ENCODE measurements at places on chromosomes 3 and 15. TPM values are rescaled to one million over a fixed set of nuclear protein-coding genes. Genes with fewer than 3 reads are reported as not detected.
A peak's percentile ranks its signal among the peaks of the same experiment; 100 is the strongest.

- no peak for DNase-seq
These were observed 95.7 kb upstream of the IGSF10 start for GRCh38 chr3:151556596-151556995.

GRCh38 chr15:83106994-83107840 lies at the start of gene TM6SF1:
Gene TM6SF1 (plus strand): TSS chr15:83107645. CDS start chr15:83107681, 36 bp downstream.
- DNase-seq = no peak

TUBGCP5 gene
- total RNA-seq = 20.0 TPM

SLC12A1 gene
- total RNA-seq = not detected

SH3GL3 gene
- total RNA-seq = not detected

RFTN1 gene
- 126 TPM for total RNA-seq

GRCh38 chr3:107781253-107781652 lies 258.5 kb downstream of the BBX start:
- no peak for DNase-seq

- no peak for DNase-seq
These were observed 102.5 kb downstream of the EPHB1 start for GRCh38 chr3:134897391-134898141.

DNA sequence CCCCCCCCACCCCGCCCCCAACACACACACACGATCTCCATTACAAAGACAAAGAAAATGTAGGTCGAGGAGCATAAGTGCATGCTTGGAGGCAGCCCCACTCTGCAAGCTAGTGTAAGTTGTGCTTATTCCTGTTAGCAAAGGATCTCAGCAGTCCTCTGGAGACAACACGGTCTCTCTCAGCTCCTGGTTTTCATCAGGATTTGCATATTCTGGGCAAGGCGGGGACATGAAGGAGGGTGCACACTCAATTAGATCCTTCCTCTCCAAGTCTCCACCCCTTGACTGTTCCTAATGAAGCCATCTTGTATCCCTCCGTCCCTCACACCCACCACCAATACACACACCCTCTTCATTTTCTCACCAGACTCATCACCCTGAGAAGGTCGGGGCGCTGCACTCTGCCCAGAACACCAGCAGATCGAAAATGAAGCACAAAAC lies 63.8 kb downstream of the MRPL46 start:
- no peak for DNase-seq

ARHGAP11A gene
- total RNA-seq = 88.4 TPM

CX3CR1 gene
- total RNA-seq = 1.1 TPM

- no peak for DNase-seq
These were observed 942.4 kb downstream of the FHIT start for GRCh38 chr3:60308808-60309207.

GRCh38 chr3:84109911-84110310 lies 848.9 kb upstream of the CADM2 start:
- no peak for DNase-seq

IQCF5 gene
- total RNA-seq = not detected

GRCh38 chr3:34859746-34860145 lies 779.6 kb upstream of the ARPP21 start:
- no peak for DNase-seq

SPESP1 gene
- 0.86 TPM for total RNA-seq

FSTL1 gene
- 0.09 TPM for total RNA-seq

DNA sequence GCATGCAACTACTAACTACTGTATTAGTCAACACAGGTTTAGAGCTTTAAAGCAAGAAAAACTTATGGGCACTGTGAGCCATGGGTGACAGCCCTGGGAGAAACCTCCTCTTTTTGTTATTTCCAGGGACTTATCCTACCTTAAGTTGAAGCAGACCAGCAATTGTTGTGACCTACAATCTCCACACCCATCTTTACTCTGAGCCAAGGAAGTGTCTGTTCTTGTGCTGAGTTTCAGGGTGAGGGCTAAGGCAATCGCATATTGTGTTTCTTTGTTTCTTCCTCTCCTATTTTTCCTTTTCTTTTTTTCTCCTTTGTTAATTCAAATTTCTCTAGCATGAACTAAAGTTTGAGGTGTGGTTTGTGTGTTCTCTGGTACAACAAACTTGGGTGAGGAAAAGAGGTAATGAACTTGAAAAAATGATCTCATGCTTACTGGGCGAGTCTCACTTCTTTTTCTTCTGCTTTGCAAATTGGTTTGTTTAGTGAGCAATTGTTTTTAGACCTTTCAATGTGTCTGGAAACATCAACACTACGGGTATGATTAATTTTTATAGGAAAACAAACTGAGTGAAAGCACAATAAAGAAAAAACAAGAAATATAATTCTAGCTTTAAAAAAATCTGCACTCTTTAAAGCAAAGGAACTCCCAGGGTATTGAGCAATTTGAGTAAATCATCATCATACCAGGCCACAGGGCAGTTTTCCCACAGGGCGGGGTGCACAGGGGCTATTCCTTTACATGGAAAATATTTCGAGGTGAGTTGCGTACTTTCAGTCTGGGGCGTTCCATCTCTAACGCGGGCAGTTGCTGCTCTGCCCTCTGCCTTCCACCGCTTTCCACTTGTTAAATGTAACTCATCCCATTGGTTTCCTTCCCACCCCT lies 2.7 kb downstream of the UPK1B start:
- no peak for DNase-seq

DNA sequence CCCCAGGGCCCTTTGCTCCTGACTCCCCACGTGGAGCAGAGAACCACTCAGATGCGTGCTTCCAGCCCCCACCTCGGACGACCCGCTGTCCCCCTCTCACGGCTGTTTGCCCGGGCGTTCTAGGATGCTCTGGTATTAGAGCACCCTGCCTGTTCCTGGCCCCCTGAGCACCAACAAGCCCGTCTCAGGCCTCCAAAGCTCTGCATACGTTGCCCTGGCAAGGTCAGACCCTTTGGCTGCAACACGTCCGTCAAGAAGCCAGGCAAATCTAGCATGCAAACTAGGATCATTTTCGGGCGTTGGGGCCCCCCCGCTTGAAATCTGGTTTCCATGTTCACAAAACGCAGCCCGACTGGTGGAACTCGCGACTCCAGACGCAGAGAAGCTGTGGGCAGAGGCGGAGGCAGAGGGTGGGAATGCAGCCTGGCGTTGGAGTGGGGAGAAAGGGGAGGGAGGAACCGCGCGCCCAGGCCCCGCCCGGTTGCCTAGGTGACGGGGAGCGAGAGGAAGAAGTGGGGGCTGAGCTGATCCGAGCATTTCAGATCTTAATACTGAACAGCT lies 86.2 kb upstream of the PIAS1 start:
- DNase-seq = no peak

PAQR9 gene
- total RNA-seq = not detected

GRCh38 chr15:85542895-85543331 lies 162.5 kb downstream of the AKAP13 start:
- no peak for DNase-seq

GRCh38 chr15:58919232-58919631 lies 14.2 kb downstream of the SLTM start:
- no peak for DNase-seq

- DNase-seq = no peak
These were observed 83.9 kb downstream of the PPARG start for GRCh38 chr3:12372741-12373280.

GRCh38 chr15:64558460-64559179 lies 98.2 kb downstream of the ZNF609 start:
- no peak for DNase-seq

DNA sequence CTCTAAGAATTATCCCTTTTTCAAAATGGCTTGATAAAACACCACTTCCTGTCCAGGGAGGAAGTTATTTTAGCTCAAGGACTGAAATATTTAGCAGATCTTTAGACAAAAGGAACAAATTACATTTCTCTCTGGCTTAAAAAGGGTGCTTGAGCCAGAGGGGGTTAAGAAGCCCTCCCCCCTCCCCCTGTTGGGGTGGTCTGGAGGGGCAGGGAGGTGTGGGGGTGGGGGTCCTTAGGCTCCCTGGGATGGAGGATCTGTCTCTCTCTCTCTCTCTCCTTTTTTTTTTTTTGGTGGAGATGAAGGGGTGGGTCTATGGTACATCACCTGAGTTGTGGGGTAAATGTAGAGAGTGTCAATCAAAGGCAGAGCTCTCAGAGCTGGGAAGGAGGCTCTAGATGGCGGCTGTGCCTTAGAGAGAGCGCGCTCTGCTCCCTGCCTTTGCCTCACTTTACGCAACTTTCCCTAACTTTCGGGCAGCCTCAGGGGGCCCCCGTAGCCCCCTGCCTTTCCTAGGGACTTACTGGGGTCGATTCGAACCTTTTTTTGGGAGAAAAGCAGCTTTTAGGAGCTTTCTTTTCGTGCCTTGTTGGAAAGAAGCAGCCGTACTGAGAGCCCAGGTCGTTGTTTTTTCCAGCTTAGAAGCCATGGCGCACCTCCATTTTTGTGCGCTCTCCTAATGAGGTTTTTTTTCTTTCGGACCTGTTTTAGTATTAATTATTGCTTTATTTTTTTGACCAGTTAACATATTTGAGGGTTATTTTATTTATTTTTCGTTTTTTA lies at the start of gene CHD2:
TSS of gene CHD2 (plus strand) at position 377 of the 783 bp plus-strand sequence. CDS start 914 bp downstream, outside the sequence.
- peak; percentile 65 for DNase-seq

- peak; percentile 61 for DNase-seq
These were observed 19.0 kb upstream of the MCF2L2 start for GRCh38 chr3:183447206-183448001.

BHLHE40 gene
- total RNA-seq = 180 TPM

DNA sequence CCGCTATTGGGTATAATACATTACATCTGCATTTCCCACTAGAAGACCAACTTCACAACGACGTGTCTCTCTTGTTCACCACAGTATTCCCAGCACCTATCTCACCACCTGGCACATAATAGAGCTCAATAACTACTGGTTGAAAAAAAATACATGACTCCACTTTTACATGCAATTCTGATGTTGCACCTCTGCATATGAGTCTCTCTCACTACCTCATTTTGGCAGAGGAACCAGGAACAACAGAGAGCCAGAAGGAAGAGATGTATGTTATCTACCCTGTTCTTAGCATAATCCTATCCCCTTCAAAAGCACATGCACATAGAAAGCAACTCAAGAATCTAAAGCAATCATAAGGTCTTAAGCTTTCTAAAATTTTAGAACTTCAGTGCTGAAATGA lies 61.6 kb downstream of the SHQ1 start:
- no peak for DNase-seq

DNA sequence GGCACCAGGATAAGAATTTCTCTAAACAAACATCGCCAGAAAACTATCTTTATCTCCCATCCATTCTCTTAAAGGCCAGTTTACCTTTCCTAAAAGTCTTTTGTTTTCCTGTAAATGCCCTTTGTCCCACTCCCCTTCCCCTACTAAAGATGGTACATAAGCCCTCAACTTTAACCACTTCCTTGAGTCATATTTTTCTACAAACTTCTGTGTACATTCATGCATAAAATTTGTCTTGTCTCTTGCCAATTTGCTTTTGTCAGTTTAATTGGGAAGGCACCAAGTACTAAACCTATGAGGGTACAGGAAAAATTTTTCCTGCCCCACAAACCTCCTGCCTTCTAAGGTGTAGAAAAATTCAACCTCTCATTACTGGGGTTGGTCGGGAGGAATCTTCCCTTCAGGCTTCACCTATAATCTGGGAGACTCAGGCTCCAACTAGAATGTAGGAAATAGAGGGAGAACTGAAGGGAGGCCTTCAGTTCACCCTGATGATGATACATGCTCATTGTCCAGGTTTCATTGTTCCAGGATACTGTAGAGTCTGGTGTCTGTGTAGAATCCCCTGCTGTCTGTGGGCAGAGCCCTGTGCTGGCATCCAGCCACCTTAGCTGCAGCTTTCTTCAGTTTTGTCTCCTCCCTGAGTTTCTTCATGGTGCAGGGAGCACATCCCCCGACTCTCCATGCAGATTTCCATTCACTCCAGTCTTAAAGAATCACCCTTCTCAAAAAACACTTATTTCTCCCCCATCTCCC lies 53.2 kb downstream of the CD200R1L start:
- DNase-seq = no peak

ROPN1 gene
- total RNA-seq = not detected

DNA sequence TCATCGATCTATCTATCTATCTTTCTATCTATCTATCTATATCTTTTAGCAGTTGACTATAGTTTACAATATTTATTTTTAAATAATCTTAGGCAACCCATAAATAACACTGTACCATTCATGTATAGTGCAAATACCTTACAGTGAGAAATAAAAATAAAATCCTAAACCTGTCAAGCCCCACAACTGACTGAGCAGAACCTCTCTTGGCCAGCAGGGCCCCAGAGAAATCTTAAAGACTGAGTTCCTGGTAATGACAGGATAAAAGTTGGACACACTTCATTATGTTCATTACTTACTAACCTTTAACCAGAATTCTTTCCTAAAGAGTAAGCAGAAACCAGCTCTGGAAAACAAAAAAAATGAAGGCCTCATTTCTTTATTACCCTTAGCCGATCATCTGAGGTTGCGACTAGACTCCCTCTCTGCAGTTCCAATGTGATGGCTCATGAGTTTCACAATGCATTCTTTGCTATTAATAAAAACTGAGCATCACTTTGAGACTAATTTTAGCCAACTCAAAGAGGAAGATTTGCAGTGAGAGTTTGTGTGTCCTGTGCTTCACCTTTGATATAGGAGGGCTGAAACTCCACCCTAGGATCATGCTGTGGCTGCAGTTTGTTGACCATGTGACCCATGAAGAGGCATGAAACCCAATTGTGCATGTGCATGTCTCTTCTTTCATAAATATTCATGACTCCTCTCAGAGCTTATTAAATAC lies 1072.0 kb downstream of the NSUN3 start:
- no peak for DNase-seq

DNA sequence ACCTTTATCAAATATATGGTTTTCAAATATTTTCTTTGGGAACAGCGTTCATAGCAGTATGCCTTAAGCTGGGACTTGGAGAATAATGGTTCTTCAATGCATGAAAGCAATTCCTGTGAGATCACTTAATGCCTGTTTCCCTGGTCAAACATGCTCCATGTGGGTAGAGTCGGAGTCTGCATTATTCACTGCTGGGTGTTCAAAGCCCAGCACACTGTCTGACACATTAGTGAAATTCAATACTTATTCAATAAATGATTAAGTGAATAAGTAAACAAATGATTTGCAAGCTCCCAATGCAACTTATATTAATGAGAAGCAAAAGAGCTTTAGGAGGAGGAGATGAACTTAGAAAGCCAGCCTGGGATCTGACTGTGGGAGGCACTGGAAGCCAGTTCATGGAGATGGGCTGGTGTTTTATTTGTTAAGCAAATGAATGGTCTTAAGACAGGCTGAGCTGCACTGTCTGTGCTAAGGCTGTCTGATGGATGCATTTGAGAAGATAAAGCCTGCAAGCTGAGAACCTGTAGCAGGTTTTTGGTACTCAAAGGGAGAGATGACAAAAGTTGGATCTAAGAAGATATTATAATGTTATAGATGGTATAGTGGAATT lies 490.8 kb downstream of the MCTP2 start:
- no peak for DNase-seq

GRCh38 chr3:11154953-11155325 lies 646 bp downstream of the HRH1 start:
- no peak for DNase-seq

- no peak for DNase-seq
These were observed 146.5 kb upstream of the MEIS2 start for GRCh38 chr15:37246856-37247255.

DNA sequence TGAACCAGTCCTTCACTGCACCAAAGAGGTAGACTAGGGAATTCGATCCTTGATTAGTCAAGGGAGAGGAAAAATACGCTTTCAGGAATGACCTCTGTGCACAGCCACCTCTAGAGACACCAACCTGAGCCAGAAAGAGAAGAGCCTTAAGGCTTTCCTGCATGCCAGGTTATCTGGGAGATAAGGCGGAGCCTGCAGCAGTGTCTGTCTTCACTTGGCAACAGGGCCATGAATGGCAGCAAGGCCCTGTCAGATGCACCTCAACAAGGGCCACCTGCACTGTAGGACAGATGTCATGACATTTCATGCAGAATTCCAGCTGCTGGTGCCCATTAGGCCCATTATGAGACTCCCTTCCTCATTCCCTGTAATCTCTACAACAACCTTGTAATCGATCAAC lies 88.1 kb downstream of the MEX3B start:
- no peak for DNase-seq

- no peak for DNase-seq
These were observed 46.5 kb upstream of the LIMD1 start for GRCh38 chr3:45547764-45548680.

All from CD8-positive, alpha-beta memory T cell (primary cell).